ENCODE measurements at places on chromosomes 3 and 15.
A peak's percentile ranks its signal among the peaks of the same experiment; 100 is the strongest.

DNA sequence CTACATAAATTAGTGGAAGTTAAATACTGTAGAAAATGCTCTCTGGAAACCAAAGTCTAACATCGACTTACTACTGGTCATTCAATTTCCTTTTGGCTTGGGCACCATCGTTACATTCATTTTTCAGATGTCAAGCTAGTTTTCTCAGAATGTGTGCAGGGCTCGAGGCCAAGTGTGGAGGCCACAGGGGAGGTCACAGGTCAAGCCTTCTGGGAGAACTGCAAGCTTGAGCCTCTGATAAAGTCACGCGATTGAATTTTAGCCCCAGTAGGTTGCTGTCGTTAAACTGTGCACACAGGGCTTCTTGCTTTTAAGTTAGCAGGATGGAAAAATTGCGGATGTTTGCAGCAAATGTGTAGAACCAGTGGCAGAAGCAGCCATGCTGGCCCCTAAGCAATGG is 182.2 kb downstream of the APBA2 start:
- DNase-seq = no peak

DNA sequence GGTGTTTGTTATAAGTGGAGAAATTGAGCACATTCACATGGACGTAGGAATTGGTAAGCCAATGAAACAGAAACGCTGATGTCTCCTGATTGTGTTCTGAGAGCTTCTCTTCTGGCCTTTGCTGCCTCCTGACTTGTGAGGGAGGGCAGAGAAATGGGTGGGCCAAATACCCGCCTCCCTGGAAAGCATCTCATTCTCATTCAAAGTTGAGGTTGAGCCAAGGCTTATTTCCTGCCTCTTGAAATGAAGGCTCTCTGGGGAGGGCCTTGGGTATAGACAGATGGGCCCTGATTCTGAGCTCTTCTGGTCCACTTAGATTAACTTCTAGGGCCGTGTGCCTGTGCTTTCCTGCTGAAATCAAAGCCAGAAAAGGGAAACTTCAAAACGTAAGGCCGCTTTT is 57.4 kb upstream of the MYZAP start:
- no peak for DNase-seq

DNA sequence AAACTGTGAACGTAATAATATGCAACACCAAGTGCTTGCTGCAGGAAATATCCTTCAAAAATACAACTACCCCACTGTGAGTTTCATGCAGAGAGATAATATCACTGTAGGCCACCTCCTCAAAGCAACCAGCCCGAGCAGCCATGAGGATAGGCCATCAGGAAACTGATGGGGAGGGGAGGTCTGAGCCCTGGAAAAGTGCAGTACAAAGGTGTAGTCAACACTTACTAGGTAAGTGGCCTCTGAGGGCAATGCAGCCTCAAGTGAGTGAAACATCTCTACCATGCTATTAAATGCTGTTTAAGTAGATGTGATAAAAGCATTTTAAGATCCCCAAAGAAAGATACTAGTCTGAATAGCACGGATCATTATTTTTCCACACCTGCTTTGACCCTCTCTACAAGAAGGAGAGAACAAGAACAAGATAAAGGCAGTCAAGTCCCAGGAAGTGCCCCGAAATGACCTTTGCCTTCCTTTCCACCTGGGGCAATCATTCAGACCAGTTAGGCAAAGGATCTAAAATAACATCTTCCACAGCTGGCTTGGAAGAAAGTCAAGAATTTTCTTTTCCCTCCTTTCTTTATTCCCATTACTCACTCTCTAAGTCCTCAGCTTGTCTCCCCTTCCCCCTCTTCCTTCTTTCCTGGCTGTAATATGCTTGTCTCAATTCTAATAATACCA is 62.8 kb downstream of the FMN1 start:
- DNase-seq = no peak

GRCh38 chr3:160049565-160049964 is 60.9 kb downstream of the IL12A start:
- no peak for DNase-seq

DNA sequence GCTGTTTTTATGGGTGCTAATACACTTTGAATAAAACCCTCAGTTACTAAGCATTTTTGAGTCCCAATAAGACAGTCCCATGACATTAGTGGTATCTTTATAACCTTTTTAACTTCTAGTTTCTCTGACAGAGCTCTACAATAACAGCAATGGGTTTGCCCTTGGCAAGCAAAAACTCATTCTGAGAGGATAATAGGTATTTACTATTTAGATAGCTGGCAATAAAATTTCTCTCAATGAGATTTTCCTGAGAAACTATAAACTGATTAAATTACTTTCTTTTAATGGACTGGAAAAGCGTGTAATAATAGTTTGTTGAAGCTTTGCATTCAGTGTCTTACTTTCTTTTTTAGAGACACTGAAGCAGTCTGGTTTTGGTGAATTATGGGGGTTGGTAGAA is 168.0 kb upstream of the MLF1 start:
- DNase-seq = no peak

- DNase-seq = no peak
These were observed 360.7 kb downstream of the NSUN3 start for GRCh38 chr3:94423578-94423977.

DNA sequence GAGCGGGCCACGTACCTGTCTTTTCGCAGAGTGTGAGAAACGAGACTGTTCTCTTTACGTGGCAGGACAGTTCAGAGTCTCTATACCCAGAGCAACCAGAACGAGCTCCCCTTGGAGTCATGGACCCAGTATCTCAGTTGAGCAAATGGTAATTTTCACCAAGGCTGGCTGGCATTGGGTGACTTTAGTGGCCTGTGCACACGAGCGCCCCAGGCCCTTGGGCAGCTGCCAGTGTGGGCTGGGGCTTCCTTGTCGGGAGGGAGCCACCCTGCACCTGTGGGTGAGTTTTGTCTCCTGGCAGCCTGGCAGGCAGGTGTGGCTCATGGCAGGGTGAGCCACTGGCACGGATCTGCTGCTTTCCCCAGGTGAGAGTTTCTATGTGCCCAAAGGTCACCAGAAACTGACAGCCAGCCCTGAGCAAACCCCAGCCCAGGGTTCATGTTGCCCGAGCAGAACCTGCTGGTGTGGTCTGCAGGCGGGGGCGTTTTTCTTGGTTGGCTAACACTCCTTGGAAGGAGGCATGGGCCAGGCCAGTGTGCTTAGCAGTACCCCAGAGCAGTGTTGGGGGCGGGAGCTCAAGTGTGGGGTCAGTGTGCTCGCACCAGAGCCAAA is 135.0 kb downstream of the TJP1 start:
- DNase-seq = no peak

- peak; percentile 18 for DNase-seq
These were observed 29.1 kb downstream of the HDAC11 start for GRCh38 chr3:13509059-13509815.

- no peak for DNase-seq
These were observed 11.5 kb upstream of the CLRN1 start for GRCh38 chr3:150984066-150984465.

DNA sequence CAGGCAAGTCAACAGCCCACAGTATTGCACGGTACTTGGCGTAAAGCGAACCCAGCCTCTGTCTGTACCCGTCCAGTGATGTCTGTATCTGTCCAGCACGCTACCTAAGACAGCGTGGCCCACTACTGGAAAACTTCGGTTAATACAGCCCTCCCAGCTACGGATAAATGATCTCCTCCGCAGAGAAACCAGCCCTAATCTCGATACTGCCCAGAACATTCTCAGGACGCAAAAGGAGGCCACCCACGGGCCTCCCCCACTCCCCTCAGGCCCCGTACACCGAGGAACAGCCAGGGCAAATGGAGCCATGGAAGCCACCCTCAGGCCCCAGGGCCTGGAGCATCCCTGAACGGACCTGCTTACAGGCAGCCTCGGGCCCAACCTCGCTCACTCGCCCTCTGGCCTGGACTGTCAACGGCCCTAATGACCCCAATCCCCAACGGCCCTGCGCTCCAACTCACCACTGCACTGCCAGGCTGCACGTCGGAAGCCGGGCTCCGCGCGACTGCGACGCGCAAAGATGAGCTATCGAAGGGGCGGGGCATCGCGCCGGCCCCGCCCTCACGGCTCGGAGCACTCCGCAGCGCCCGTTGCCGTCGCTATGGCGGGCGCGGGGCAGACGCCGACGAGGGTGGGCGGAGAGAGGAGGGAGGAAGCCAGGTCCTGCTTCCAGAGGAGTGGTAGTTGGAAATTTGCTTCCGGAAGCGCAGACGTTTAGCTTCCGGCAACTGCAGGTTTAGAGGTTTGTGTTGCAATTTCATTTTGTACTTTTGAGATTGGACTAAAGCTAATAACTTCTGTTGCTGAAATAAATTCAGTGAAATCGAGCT is at the start of gene SKIC8:
Gene SKIC8, minus strand, starts transcription at position 509 of the 830 bp plus-strand sequence. CDS start 3,923 bp downstream, outside the sequence.
- peak; percentile 97 for DNase-seq

DNA sequence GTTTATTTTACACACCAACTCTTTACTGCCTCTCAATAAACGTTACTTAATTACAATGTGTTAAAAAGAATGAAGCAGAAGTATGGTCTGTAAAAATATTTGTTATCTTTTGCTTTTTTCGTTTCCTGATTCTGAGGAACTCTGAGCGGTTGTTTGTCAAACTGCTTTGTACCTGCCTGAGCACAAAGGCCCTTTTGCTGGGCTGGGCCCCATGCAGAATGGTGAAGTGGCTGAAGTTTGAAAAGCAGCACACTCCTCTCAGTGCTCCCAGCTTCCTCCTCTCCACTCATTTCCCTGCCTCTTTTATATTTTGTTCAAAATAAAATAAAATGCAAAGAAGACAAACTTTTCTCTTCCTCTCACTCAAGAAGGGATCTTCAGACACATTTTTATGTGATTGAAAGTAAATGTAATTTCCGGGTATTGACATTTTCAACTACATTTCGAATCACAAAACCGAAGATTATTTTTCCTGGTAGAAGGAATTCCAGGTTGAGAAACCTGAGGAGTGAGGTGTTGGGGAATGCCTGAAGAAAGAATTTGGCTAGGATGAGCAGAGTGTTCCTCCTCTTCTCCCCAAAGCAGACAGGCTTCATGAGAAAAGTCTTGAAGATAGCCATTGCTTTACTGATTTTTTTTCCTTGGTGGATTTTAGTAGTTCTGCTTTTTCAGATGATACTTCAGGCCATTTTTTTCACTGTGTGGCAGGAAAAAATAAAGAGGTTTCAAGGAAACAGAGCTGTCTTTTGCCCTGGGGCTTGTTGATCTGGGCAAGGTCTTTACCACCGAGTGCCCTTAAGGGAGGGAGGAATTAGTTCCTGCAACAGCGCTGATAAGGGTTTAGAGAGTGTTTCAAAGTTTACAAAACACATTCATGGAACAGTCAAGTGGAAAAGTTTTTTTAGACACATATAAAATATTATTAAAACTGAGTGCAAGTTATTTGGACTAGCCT is 229.8 kb downstream of the NFKBIZ start:
- no peak for DNase-seq

GRCh38 chr3:198113206-198114053 is 153.4 kb downstream of the LMLN start:
- DNase-seq = no peak

- no peak for DNase-seq
These were observed 98.5 kb downstream of the ITPR1 start for GRCh38 chr3:4591669-4592068.

DNA sequence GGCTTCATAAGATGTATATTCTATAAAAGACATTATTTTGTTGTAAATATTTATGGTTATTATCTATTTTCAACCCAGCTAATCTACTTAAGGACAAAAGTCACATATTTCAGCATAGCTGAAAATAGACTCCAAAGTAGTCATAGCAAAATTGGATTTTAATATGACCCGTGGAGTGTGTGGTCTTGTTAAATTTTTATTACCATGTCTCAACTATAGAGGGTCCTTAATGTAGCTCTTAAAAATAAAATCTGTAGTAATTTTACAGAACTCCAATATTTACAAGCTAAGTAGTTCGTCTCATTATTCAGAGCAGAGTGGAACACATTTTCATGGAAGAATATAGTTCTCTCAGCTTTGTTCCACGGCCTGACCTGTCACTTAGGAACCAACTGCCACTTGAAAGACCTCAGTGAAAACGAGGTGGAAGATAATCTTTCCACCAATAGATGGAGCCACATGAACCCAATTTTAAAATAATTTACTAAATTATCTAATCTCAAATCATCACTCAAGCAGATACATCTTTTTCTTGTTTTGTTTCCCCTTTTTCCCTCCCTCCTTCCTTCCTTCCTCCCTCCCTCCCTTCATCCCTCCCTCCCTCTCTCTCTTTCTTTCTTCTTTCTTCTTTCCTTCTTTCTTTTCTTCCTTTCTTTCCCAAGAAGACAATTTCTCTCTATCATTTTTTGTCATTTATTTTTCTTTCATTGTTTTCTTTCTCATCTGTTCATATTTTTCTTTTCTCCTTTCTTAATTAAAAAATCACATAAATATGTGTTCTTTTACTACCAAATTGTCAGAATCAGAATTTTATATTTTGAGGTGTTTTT is 97.2 kb downstream of the CLDN1 start:
- DNase-seq = no peak

GRCh38 chr3:189724356-189724755 is 93.2 kb downstream of the TP63 start:
- peak; percentile 58 for DNase-seq

GRCh38 chr15:70151003-70151402 is 53.3 kb upstream of the TLE3 start:
- no peak for DNase-seq

DNA sequence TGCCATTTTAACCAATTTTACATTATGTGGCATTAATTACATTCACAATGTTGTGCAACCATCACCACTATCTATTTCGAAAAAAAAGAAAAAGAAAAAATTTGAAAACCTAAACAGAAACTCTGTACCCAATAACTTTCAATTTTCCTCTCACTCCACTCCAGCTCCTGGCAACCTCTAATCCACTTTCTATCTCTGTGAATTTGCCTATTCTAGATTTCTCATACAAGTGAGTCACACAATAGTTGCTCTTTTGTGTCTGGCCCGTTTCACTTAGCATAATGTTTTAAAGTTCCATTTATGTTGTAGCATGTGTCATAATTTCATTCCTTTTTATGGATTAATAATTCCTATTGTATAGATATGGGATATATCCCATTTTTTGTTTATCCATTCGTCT is 53.3 kb upstream of the TBC1D5 start:
- no peak for DNase-seq

- no peak for DNase-seq
These were observed 1055.4 kb downstream of the AGBL1 start for GRCh38 chr15:87135109-87135508.

DNA sequence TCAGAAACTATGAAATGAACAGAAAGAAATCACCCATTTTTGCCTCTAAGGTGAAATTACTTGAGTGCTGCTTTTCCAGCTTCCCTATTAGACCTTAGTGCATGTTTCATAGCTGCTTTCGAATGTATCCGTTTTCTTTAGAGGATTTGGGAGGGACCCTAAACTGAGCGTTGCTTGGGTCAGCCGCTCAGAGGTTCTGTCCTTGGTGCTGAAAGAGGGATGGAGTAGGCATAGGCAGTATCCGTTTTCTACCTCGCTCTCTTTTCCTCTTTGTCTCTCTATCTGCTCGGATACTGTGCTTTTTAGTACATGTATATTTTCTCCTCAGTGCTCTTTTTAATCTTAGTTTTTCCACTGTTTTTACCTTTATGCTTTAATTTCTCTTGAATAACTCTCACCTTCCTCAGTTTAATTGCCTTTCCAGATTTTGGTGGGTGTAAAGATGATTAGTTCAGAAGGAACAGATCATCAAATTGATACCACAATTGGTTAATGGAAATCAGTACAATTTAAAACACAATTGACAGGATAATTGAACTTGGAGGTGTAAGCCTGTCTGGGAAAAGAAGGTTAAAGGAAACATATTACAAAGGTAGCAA is at the start of gene DRD3:
Gene DRD3, minus strand, starts transcription at position 283 of the 599 bp plus-strand sequence. CDS start 7,060 bp downstream, outside the sequence.
- peak; percentile 52 for DNase-seq

- DNase-seq = peak; percentile 34
These were observed 6.2 kb upstream of the PAK6 start for GRCh38 chr15:40232625-40233070.
